ENCODE measurements at places on chromosomes 2 and 18.
A peak's percentile ranks its signal among the peaks of the same experiment; 100 is the strongest.

DNA sequence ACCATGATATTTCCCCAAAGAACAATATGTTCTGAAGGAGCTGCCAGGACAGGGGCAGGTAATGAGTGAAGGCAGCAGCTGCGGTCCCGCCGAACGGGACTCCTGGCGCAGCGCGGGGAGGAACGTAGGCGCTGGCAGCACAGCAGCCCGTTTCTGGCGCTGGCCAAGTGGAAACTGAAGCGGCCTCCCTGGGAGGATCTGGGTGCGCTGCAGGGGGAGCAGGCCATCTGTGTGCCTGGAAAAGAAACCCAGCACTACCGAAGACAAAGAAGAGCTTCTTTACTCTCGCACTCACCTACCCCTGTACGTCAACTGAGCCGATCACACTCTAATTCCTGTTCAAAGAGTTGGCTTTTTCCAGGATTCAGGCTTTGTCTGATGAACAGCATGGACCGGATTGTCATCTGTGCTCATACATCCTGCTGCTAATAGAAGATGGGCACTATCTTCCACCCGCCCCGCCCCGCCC lies 11.8 kb downstream of the G6PC2 start:
- DNase-seq, result peak; percentile 60

GRCh38 chr2:229124136-229124535 lies 147.0 kb downstream of the PID1 start:
- no peak for DNase-seq

DNA sequence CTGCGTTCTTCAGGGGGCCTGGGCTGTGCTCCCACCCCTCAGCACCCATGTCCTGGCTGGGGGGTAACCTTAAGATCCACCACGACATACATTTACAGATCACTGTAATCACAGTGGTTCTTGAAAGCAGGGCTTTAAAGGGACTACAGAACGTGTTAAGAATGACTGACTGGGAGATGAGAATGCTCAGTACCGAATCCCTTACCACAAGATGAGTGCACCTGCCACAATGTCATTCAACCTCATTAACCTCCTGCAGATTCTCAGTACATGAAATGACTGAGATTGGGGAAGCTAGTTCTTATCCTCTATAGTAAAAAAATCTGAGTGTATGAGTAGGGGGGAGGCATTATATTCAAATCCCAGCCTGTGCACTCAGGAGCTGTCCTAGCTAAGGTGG lies 10.5 kb upstream of the PIEZO2 start:
- DNase-seq, result no peak

- DNase-seq, result no peak
Observed at GRCh38 chr2:224736227-224736626, 20.1 kb upstream of the CCDC195 start.

DNA sequence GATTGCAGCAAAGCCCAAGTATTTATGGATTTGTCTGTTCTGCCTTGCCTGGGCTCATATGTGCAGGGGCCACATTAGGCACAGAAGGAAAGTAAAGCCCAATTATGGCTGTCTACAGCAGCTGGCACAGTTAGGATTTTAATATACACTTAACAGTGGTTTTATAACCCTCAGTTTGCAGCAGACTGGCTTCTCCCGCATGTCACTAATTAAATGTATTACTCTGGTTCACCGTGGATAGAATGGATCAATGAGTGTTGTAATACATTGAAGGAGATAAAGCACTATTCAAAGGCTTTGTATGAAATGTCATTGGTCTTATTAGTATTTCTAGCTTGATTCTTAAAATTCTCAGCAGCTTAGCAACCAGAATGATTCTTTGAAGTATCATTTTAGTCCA lies 320.2 kb downstream of the KCNS3 start:
- no peak for DNase-seq

DNA sequence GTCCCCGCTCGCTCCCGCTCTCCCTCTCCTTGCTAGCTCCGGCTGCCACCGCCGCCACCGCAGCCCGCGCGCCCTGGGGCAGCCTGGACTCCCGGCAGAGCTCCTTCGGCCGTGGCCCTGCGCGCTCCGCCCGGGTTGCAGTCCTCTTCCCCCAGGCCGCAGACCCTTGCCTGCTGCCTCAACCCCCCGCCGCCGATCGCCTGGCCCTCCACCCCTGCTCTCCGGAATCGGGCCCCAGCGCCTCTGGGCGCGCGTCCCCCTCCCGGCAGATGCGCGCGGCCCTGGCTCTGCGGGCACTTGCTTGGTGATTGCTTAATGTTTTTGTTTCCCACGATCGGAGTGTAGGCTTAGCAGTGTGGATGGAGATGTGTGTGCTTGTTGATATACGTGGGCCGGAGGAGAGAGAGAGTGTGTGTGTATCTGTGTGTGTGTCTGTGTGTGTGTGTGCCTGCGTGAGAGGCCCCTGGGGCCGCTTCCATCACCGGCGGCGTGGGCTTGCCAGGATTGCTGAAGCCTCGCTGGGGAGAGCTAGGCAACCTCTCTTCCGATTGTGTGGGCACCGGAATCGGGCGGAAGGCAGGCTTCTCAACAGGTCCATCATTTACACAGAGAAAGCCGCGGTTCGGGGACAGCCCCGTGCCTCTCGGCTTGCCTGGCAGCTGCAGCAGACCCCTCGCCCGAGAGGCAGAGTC lies 877 bp downstream of the INHBB start:
- no peak for DNase-seq

GRCh38 chr2:56015711-56016115 lies 92.1 kb upstream of the EFEMP1 start:
- DNase-seq, result no peak

DNA sequence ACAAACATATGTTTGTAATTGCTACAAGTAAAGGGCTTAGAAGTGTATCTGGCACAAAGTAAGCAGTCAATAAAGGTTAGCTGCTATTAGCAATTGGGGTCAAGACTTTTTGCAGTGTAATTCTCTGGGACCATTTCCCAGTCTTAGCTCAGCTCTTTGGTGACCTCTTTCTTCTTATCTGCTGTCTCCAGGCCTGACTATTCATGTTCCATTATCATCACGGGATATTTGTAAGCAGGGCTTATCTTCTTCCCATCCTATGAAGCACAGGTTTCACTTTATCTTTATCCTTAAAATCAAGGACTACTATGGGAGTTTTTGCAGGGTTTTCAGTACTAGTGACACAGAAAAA lies 131.7 kb downstream of the DOCK10 start:
- peak; percentile 54 for DNase-seq

DNA sequence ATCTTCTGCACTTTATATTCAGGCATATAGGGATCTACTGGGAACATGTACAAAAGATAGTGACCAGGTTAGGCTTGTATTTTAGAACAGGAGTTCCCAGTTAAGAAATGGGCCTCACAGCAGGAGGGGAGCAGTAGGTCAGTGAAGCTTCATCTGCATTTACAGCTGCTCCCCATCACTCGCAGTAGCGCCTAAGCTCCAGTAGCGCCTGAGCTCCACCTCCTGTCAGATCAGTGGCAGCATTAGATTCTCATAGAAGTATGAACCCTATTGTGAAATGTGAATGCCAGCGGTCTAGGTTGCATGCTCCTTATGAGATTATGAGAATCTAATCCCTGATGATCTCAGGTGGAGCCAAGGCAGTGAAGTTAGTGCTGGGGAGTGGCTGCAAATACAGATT lies 224.4 kb upstream of the CYRIA start:
- no peak for DNase-seq

- no peak for DNase-seq
Observed at GRCh38 chr18:67500522-67501205, 15.9 kb downstream of the DSEL start.

- no peak for DNase-seq
Observed at GRCh38 chr2:57809230-57809629, 237.4 kb upstream of the VRK2 start.

GRCh38 chr2:230216489-230216888 lies 3.3 kb downstream of the SP110 start:
- DNase-seq, result no peak

DNA sequence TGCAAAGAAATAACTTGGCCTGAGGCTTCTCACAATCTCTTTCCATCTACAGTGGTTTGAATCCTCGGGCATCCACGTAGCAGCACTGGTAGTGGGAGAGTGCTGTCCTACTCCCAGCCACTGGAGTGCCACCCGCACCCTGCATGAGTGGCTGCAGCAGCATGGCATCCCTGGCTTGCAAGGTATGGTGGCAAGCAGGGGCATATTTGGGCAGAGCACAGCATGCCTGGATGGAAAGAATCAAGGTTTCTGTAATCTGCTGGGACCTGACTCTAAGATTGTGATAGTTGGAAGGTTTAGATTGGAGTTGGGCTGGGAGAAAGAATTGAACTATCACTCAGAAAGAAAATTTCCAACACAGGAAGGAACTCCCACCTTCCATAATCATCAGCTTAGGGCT lies 4.0 kb downstream of the CAD start:
- DNase-seq, result no peak

GRCh38 chr2:184596819-184597411 lies 1.4 kb upstream of the ZNF804A start:
- peak; percentile 29 for DNase-seq

DNA sequence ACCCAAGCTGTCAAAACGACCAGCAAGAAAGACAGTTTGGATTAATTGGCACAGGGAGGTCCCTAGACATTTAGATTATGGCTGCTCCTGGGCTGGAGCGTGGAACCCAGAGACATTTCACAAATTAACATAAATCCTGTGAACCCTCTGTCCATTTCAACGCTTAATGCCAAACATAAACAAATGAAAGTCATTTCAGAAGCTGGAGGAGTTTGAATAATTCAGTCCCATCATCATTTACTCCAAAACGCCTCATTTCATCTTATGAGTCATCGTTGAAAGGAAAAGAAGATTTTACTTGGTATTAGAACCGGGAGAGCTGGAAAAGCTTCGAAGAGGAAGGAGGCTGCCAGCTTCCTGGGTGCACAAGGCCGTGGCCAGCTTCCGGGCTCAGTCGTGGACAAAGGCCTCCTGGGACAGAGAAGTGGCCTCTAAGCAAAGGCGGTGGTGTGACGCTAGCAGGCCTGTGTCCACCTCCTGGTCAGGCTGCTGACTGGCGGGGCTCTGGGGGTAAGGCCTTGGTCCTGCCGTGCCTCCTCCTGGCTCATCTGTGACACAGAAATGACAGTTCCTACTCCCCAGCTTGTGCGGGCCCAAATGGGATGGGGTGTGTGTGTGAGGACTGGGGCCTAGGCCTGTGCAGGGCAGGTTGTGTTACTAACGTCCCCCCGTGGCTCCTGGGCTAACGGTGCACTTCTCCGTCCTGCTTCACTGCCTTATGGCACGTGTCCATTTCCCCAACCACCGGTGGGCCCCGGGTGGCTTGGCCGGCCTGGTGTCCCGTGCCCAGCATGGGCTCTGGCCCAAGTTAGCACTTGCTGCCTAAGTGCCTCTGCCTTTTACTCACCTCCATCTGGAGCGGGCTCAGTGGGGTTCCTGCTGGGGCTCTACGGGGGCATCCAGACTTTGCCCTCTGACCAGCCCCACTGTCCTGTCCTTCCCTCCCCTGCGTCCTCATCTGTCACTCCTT lies 71.6 kb downstream of the RRM2 start:
- peak; percentile 45 for DNase-seq
